Sciatic nerve (tissue), 2 donors: ENCODE measurements at places on chromosomes 4 and X. TPM values are rescaled to one million over a fixed set of nuclear protein-coding genes. Genes with fewer than 3 reads are reported as not detected.

MTNR1A gene
- not detected for total RNA-seq

GRCh38 chr4:25174674-25175073 is 14.4 kb upstream of the SEPSECS start:
- DNase-seq: no peak

DNA sequence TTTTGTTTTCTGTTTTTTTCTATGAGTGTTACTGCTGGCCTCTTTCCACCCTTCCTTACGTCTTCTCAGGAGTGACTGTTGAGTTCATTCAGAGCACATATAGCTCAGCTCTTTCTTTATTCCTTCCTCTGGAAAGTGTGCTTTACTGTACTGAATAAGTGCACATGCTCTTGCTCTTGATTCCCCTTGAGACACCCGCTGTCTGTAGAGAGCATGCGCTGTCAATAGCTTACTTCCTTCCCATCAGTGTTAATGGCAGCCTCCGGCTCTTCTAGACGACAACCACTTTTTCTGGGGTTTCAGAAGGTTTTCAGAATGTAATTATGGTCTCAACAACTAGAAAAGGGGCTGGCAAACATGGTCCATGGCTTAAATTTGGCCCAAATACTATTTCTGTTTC is 504.9 kb downstream of the C4orf33 start:
- DNase-seq: no peak

GRCh38 chrX:53438174-53438831 is 4.1 kb upstream of the HSD17B10 start:
- DNase-seq: no peak

GRCh38 chr4:17511509-17511949 is 361 bp downstream of the QDPR start:
- peak; percentile 79 for DNase-seq

GRCh38 chr4:139191373-139191772 is 14.4 kb upstream of the ELF2 start:
- DNase-seq: no peak

ESX1 gene
- total RNA-seq: not detected

GSX2 gene
- total RNA-seq: 0.58 TPM
